ENCODE measurements at places on chromosomes 6 and 20. TPM values are rescaled to one million over a fixed set of nuclear protein-coding genes. Genes with fewer than 3 reads are reported as not detected.
A peak's percentile ranks its signal among the peaks of the same experiment; 100 is the strongest.

- DNase-seq, result no peak
Observed at GRCh38 chr20:51488331-51488730, 54.2 kb downstream of the NFATC2 start.

GRCh38 chr20:59371431-59371830 lies 71.0 kb downstream of the EDN3 start:
- no peak for DNase-seq

DNA sequence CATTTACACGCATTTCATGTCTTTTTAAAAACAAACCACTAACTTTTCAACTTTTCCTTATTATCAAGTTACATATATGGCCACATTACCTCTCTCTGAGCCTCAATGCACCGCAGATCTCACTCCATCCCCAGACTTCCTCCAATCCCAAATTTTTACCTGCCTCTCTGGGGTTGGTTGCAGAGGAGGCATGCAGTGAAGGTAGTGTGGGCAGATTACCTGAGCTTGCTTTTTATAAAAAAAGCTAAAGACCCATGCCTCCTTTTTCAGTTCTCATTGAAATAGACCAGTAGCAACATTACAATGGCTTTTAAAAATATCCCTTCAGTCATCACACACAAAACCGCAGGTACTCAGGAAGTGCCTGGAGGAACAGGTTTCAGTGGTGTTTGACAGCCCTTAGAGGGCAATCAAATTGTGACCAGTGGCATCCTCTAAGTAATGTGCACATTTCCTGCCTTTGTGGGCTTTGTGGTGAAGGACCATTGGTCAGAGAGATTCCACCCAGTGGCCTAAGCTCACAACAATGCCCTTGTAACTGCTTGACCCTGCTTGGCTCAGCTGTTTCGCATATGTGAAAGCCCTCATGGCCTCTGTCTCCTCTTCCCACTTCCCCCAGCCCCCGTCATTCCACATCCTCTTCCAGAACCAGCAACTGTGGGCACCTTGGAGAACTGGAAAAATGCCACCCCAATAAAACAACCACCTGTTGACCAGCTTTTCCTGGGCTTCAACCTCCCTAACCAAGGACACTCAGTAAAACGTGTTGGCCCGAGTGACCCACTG lies 30.2 kb upstream of the IL17A start:
- DNase-seq, result peak; percentile 76

DNA sequence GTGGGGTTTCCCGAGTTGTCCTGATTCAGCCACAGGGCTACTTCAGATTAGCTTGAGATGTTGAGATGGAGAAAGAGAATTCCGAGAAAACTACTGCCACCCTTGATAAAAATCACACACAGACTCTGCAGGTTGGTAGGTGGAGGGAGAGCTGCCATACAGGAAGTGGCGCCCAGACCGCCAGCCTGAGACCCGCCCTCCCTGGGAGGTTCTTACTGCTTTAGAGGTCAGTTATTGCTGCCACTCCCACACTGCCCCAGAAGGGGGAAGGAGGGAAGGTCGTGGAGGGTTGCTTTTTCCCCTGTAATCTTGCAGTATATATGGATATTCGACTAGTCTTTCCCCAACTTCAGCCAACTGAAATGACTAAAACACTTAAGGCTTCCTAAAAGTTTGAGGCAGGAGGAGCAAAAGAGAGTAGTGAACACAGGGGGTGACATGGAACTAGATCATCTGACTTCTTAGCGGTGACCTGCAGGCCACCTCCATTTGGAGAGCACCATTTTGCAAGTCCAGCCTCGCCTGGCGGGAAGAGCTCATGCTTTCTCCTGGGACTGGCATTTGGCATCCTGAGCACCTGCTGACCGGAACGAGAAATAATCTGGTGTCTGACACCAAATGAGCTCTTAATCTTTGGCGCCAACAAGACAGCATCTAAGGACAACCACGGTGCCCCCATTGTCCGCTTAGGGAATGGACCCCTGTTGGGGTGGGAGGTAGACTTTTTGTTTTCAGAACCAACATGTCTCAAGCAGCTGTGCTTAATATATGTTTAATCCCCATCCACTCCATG lies 35.7 kb upstream of the SLC22A1 start:
- DNase-seq, result no peak

- no peak for DNase-seq
Observed at GRCh38 chr6:13725570-13725969, 13.9 kb upstream of the RANBP9 start.

- DNase-seq, result no peak
Observed at GRCh38 chr20:61850926-61851900, 214.5 kb downstream of the TAF4 start.

DNA sequence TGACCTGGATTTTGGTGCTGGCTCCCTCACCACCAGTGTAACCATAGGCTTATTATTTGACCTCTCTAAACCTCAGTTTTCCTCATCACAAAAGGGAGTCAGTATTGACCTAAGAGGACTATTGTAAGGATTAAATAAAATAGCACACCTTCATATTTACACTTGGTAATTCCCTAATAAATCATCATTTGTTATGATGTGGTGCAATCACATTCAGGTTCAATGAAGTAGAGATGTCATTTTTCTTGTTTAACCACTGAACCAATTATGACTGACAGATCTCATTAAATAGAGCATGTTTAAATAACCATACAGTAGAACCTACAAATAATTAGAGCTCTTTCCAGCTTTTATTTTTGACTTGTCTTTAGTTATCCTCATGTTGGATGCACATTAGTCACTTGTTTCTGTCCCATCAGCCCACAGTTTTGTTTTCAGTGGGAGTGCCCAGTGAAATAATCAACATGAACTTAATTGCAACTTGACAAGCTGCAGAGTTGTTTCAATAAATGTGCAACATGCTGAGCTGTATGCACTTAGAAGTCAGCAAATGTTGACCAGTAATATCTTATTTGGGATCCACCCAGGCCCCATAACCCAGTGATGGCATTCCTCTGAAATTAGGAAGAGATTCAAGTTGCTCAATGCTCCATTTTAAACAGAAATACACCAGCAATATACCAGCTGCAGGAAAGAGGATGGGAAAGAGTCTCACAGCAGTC lies 451.7 kb upstream of the MARCKS start:
- DNase-seq, result no peak

DNA sequence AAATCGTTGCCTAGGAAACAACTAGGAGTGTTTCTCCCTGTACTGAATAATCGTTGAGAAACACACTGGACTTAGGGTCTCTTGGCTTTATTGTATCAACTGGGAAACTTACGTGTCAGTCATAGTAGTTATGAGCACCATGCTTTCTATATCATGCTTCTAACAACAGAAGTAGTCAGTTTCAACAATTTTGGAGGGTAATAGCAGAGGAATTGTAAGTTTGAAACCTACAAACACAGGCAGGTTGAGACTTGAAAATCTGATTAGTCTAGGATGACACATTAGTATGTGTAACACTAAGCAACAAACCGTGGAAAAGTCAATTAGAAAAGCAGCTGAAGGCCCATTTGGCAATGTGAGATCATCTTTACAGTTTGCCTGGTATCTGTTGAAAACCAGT lies 43.9 kb upstream of the FABP7 start:
- DNase-seq, result no peak

DNA sequence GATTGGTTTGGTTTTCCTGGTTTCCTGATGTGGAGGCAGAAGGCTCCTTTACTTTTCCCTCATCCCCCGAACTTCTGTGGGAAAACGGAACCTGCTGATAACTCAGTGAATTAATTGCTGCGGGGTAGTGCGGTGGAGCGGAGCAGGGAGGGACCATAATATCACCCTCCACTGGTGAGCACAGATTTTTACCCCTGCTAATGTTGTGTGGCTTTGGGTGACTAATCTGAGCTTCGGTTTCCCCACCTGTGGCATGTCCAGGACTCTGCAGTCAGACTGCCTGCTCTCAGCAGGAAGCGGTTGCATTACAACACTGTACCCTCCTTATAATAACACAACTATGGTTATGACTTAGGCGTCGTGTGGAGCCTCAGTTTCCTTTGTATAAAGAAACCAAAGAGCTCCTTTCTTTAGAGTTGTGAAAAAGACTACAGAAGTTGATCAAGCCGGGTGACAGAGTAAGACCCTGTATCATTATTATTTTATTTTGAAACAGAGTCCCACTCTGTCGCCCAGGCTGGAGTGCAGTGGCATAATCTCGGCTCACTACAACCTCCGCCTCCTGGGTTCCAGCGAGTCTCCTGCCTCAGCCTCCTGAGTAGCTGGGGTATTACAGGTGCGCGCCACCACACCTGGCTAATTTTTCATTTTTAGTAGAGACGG lies 2.2 kb upstream of the ID1 start:
- peak; percentile 71 for DNase-seq

DNA sequence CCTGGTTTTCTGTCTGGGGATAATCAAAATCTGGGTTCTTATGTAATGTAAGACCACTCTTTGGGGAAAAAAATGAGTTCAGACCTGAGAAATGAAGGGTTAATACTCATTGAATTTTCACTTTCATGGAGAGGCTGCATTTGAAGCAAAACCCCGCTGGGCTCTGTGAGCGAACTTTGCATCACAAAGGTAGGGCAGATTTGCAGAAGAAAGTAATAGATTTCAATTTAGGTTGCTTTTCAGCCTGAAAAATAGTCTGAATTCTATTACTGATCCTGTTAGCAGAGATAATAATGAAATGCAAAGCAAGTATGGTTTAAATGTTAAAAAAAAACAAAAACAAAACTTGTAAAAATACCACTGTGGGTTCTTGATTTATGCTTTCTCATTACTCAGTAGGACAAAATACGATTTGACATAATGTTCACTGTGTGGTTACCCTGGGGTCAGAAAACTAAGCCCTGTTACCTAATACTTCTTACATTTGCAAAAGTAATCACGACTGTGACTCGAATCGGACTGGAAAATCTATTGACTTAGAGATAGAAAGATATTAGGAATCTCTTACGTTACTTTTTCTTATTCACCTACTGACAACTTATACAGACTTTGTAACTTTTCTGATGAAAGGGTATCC lies 72.2 kb downstream of the UST start:
- no peak for DNase-seq

- peak; percentile 15 for DNase-seq
Observed at GRCh38 chr6:150835620-150836019, 29.9 kb upstream of the MTHFD1L start.

- no peak for DNase-seq
Observed at GRCh38 chr20:20851385-20851784, 138.9 kb upstream of the RALGAPA2 start.

- DNase-seq, result no peak
Observed at GRCh38 chr6:100171533-100172321, 177.7 kb upstream of the MCHR2 start.

- DNase-seq, result no peak
Observed at GRCh38 chr6:100809346-100809745, 71.8 kb downstream of the ASCC3 start.

DNA sequence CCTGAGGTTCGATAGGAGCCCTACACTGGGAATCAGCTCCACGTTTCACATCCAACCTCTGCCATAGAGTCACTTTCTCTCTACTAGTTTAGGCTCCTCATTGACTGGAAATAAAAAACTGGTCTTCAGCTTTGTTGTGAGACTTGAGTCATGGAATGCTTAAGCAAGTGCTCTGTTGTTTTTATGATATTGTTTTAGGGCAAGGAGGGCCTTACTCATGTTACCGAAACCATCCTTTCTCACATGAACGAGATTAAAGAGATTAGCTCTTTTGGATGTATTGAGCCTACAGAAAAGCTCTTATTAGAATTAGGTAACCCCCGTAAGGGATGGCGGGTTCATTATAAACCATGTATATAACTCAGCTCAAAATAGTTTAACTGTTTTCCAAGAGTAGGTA lies 6.9 kb upstream of the MOCS1 start:
- DNase-seq, result no peak

Gene ARG1
- not detected for total RNA-seq

Gene SERPINB6
- total RNA-seq, result 135 TPM

Gene WFDC9
- not detected for total RNA-seq

Gene AHI1
- total RNA-seq, result 14.1 TPM

Gene KIF16B
- 9.7 TPM for total RNA-seq

Gene SLC17A2
- not detected for total RNA-seq

Gene TGM3
- total RNA-seq, result not detected

All from dermis blood vessel endothelial cell (primary cell).